SIG-M5 (cell line): ENCODE measurements at places on chromosomes 5 and 9.

DNA sequence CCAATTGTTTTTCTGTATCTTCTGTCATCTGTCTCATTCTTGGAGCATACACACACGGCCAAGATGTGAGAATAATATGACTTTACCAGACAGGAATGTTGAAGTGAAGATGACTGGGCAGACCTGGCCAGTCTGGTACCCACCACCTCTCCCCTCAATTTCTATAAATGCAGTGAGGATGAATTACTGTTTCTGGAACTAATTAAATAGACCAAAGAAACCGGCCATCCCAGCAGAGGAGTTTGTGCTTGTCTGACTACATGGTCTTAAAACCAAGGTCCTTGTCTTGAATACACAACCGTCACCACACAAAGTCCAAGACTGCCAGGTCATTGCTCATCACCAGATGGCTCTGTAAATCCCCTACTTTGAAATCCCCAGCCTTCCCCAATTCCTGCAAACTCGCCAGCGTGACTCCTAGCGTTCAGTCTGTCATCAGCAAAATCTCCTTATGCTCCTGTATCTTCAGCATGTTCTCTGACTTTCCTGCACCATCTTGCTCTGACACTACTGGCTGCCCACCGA lies 147.2 kb downstream of the PDE4D start:
- DNase-seq, result no peak

DNA sequence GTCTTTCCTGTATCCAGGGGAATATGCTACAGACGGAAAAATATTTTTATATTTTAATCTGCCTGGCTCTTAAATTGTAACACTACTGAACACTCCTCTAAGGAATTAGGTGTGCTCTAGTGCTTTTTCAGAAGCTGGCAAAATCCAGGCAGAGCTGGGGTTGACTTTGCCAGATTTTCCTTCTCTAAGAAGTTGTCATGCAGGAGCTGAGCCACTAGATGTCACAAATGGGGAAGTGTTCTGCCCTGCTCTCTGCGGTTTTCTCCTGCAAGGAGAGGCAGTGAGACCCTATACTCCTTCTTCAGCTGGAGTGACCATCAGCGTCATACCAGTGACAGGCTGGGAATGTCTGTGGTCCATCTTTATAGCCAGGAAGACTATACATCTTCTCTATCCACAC lies 112.5 kb downstream of the HAPLN1 start:
- no peak for DNase-seq

GRCh38 chr9:4308482-4308881 lies 8.6 kb upstream of the GLIS3 start:
- no peak for DNase-seq

DNA sequence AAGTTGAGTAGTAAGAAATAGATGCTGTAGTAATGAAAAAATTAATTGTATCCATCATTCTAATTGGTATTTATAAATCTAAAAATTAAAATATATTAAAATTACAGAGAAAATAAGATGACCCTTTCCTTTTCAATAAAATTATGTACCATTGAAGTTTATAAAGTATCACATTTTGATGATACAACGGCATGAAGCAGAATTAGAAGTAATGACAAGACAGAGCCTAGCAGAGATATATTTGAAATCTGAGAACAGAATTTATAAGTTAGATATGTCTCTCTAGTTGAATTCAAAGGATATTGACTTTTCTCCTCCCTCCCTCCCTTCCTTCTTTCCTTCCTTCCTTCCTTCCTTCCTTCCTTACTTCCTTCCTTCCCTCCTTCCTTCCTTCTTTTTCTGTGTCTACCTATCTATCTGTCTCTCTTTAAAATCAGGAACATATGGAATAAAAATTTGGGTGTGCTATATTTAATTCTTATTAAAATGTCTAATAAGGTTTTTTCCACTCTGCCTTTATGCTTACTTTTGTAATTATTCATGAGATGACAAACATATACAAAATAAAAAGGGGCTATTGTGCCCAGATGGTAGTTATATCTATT lies 258.5 kb upstream of the CD180 start:
- DNase-seq, result no peak

GRCh38 chr5:65854925-65855324 lies 71.5 kb upstream of the ERBIN start:
- DNase-seq, result no peak

GRCh38 chr9:36637491-36638270 lies 65.0 kb downstream of the MELK start:
- no peak for DNase-seq

DNA sequence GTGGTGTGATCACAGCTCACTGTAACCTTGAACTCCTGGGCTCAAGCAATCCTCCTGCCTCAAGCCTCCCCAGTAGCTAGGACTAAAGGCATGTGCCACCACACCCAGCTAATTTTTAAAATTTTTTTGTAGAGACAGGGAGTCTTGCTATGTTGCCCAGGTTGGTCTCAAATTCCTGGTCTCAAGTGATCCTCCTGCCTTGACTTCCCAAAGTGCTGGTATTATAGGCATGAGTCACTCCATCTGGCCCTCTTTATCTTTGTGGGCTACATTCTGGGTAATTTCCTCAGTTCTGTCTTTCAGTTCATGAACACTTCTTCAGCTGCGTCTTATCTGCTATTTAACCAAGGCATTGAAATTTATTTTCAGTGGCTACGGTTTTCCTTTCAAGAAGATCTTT lies 196.6 kb upstream of the IER5L start:
- DNase-seq, result no peak

GRCh38 chr5:116387738-116388137 lies 186.9 kb downstream of the SEMA6A start:
- no peak for DNase-seq

- DNase-seq, result no peak
Measured at GRCh38 chr9:70625078-70625477, 210.6 kb upstream of the KLF9 start.

- no peak for DNase-seq
Measured at GRCh38 chr9:112097712-112098688, 77.1 kb downstream of the SUSD1 start.

DNA sequence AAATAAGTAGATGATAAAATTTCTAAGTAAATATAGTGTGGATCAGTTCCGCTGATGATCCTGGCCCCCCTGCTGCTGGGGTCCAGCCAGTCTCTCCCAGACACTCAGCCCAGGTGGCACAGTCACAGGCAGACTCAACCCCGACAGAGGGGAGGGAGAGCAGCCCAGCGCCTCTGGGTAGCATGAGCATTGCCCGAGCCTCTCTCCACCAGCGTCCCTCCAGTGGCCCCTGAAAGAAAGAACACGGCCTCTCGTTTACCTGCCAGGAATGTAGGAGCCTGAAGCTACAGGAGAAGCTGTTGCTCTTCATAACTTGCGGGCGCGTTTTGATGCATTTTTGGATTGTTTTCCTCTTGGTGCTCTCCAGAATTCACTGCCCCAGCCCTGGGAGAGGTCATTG lies 68.8 kb upstream of the ICE1 start:
- no peak for DNase-seq

- no peak for DNase-seq
Measured at GRCh38 chr5:168311061-168311566, 19.7 kb downstream of the WWC1 start.

DNA sequence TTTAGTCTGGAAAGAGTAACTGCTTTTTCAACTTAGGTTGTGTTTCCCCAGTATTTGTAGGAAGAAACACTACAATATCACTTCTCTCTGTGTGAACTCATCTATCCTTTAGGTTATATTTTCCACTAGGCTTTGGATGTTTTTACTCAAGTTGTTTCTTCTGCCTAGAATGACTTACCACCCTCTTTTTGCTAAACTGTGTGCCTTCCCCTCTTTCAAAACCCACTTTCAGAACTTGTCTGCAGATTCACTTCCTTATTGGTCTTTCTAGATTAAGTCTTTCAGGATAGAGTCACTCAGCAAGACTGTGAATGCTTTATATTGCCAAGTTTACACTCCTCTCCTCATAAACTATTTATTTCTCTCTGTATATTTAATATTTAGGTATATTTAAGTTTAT lies 14.2 kb upstream of the CAST start:
- DNase-seq, result peak; percentile 58

- DNase-seq, result no peak
Measured at GRCh38 chr9:22650145-22650544, 203.5 kb downstream of the DMRTA1 start.

DNA sequence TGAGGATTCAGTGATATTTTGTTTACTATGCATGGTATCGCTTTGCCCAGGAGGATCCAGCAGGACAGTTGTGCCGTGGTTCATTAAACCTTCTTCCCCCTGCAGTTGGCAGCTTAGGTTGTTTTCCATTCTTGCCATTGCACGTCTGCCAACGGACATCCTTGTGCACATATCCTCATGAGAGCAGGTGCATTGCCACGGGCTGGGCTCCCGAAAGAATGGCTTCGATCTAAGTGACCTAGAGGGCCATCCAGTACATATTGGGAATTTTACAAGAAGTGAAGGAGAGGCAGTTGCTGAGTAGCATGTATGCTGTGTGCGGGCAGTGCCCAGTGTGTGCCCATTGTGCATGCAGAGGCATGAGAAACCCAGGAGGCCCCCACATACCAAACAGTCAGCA lies 22.1 kb downstream of the HRH2 start:
- DNase-seq, result no peak

- no peak for DNase-seq
Measured at GRCh38 chr9:91896513-91897121, 53.4 kb downstream of the ROR2 start.

GRCh38 chr5:69270840-69271239 lies 36.2 kb downstream of the CDK7 start:
- no peak for DNase-seq

DNA sequence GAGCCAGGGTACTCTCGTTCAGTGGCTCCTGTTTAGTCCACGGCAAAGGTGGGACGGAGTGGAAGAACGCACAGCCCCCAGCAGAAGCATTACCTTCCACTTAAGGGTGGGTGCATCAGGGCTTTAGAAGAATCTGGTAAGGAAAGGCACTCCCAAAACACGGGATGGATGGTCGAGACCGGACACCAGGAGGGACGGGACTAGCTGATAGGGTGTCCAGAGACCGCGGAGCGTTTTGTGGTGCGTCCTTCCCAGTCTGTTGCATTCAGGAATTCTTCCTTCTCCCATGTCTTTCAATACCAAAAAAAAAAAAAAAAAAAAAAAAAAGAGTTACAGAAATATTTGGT lies 545 bp upstream of the CTSV start:
- DNase-seq, result no peak

DNA sequence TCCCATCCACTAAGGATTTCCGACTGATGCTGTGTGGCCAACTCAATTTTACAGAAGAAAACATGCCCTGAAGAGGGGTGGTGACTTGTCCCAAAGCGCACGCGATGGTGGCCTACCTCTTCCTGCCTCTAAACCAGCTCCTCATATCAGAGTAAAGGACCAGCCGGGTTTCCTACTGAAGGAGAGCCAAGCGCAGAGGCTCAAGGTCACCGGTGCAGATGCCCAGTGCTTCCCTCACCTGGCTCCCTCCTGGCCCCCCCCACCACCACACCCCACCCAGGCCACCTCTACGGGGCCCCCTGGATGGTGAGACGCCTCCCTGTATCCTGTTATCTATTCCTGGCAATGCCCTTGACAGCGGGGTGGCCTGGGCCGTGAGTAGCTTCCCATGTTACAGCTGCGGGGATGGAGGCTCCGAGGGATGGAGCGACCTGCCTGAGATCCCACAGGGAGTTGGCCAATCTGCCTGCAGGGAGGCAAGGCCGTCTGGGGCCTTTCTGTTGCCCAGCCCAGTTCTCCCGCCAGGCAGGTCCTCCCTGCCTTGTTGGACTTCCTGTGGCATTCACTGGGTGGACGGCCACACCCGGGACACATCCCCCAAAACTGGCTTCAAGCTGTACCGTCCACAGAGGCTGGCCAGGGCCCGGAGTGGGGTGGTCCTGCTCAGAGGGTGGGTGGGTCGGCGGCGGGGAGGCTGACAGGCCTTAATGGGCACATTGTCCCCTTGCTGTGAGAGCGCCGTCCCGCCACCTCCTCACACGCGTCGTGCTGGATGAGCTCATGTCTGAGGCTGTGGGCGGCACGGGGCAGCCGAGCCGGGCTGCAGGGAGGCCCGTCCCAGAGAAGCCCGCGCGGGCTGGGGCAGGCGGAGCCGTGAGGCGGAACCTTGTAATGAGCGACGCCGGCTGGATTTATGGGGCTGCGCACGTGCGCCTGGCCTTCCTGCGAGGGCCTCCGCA lies 72.5 kb downstream of the MACROH2A1 start:
- DNase-seq, result no peak

GRCh38 chr5:2306711-2307110 lies 424.0 kb upstream of the IRX4 start:
- DNase-seq, result no peak

DNA sequence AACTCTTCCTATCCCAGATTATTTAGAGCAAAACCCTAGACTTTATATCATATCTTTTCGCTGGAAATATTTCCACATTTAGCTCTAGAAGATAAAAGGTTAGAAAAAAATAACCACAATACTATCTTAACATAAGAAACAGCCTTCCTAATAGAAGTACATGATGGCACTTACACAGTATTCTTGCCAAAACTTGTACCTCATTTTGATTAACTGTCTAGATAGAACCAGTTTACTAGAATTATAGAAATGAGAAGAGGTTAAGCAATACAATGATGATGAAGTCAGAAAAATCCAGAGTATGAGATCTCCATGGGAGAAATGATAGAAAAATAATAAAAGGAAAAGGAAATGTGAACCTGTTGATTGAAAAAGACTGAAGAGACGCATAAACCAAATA lies 63.1 kb downstream of the SLC12A2 start:
- no peak for DNase-seq

DNA sequence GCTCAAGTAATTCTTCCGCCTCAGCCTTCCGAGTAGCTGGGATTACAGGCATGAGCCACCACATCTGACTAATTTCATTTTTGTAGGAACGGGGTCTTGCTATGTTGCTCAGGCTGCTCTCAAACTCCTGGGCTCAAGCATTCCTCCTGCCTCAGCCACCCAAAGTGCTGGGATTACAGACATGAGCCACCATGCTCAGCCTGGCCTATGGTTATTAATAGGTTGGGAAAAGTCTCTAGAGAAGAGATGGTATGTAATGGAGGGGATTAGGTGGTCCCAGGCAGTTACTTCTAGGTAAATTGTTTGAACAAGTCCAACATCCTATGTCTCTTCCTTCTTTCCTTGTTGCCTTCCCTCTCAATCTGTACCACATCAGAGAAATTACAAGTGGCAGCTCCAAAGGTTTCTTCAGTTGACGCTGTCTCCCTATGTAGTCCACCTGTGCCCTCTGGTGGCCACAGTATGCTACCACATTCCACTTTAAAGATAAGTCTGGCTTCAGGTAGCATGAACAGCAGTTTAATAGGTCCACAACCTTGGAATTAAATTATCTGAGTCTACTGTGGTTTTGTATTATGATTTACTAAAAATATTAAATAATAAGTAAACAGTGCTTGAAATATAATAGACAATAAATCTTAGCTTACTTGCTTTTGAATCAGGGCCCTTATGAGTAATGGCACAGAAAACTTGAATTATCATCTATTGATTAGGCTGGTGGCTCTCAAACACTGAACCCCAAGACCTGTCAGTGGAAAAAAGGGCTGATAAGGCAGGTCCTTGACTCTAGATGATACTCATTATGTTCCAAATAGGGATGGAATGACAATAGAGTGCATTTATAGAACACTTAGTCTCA lies 9.7 kb downstream of the TIGD6 start:
- peak; percentile 23 for DNase-seq

DNA sequence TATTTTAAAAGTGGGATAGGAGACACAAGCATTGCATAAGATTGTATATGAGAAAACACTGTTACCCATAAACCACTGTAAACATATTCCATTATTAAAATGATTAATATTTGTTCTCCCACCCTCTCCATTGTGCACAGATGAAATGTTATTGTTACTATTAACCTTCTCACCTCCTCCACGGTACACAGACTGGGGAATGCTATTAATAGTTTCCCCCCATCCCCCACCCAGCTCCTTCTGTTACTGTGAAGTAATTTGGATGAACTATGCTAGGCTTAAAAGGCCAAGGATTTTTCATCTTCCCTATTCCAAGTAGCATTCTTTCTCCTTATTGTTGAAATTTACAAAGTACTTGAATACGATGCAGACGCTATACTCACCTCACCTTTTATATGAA lies 91.4 kb downstream of the JAKMIP2 start:
- no peak for DNase-seq
